ENCODE measurements at places on chromosomes 7 and 10. TPM values are rescaled to one million over a fixed set of nuclear protein-coding genes. Genes with fewer than 3 reads are reported as not detected.

AKR1C8 gene
- not detected for total RNA-seq

TMEM270 gene
- not detected for total RNA-seq

IQUB gene
- total RNA-seq = 0.94 TPM

COBL gene
- not detected for total RNA-seq

MEIG1 gene
- total RNA-seq = not detected

FXYD4 gene
- not detected for total RNA-seq

CHCHD3 gene
- total RNA-seq = 52.7 TPM

CSGALNACT2 gene
- 15.2 TPM for total RNA-seq

H2BK1 gene
- not detected for total RNA-seq

PNLIPRP2 gene
- not detected for total RNA-seq

KCP gene
- not detected for total RNA-seq

KLF14 gene
- 0.58 TPM for total RNA-seq

All from pericardium fibroblast (primary cell).